Kidney glomerular epithelial cell (primary cell): ENCODE measurements at places on chromosomes 7 and 10.

- DNase-seq, result no peak
These were observed 80.2 kb downstream of the ALOX5 start for GRCh38 chr10:45454262-45454661.

- peak; percentile 21 for DNase-seq
These were observed 594 bp downstream of the ZNF503 start for GRCh38 chr10:75400771-75401568.

GRCh38 chr10:85317827-85318226, 989.4 kb downstream of the CCSER2 start:
- DNase-seq, result no peak

- no peak for DNase-seq
These were observed 61.3 kb downstream of the YKT6 start for GRCh38 chr7:44262031-44262430.

DNA sequence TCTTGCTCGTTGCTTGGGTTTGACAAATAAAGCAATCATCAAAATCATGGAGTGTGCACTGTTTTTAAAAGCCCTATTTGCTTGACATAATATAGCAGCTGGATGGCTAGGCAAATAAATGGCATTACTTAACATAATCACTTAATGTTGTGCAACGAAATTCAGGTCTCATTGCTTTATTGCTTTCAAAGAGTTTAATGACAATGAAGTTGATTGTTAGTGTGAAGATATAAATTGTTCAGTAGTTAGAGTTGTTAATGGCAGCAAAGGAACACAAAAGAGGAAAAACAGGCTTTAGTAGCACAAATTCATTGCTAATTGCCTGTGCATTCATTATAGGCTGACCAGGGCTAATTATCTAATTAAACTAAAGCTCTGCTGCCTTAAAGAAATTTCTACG, 7.6 kb upstream of the ADO start:
- no peak for DNase-seq

DNA sequence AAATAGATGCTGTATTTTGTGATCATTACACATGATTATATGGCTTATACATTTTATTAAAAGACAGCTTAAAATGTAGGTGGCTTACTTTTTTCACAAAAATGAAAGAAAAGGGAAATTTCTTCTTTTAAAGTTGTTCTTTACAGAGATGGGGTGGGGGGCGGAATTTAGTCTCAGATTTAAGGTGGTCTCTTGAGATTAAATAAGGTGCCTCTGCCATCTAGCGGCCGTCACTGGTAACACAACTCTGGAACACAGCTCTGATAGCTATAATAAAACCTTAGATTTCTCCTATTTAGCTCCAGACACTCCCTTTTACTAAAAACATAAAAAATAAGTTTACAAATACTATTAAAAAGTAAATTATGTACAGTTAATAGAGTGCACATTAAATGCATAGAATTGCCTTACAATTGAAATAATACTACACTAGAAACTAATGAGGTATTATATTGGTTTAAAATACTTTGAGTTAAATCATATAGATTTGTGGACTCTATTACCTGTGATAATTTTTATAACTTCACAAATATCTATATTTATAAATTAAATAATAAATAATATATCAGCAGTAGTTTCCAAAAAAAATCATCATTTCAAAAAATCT, 210.9 kb downstream of the DGKB start:
- peak; percentile 51 for DNase-seq

GRCh38 chr10:47067949-47068940, 157.0 kb downstream of the PTPN20 start:
- DNase-seq, result no peak

GRCh38 chr7:106421181-106421762, 136.5 kb upstream of the NAMPT start:
- peak; percentile 95 for DNase-seq

GRCh38 chr10:2949948-2950354, 117.4 kb upstream of the PFKP start:
- peak; percentile 16 for DNase-seq

DNA sequence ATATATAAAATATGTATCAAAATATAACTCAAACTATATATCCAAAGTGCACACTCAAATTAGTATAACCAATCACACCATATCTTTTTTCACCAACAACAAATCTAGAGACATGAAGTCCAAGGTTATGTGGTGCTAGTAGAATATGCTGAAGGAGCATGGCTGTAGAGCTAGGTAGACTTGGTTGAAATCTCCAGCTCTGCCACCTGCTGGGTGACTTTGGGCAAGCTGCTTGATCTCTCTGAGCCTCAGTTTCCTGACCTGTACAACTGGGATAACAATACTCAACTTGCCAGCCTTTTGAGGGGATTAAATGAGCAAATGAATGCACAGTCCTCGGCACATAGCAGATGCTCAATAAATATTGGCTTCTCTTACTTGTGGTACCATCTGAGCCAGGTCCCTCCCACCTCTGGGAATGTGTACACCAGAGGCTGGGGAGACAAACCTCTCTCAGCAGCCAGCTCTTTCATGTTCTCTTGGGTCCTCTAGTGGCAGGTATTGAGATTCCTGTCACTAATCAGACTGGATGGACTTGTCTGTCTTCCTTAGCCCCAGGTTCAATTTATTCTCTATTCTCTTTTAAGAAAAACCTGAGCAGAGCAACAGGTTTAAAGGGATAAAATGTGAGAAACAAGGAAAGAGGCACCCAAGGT, 94.3 kb upstream of the PDE1C start:
- DNase-seq, result peak; percentile 67

DNA sequence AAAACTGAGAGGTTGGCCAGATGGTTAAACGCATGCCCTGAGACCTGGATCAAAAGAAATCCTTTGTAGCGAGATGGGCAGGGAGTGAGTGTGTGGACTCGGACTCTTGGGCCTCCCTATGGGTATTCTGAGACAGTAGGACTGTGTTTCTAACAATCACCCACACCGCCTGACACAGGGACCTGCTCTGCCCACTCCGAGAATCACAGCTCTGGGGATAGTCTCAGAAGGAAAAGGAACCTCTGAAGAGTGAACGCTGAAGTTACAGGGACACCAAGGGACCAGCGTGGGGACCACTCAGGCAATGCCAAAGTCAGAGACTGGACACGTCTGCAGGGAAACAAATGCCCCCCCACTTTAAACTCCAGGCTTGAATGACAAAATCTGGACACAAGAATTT, 242.1 kb upstream of the TCERG1L start:
- DNase-seq, result no peak

GRCh38 chr10:131431533-131431932, 120.0 kb upstream of the TCERG1L start:
- no peak for DNase-seq

GRCh38 chr10:75350791-75351190, 50.8 kb downstream of the ZNF503 start:
- DNase-seq, result peak; percentile 74

GRCh38 chr7:24241206-24241605, 42.8 kb upstream of the NPY start:
- DNase-seq, result no peak

DNA sequence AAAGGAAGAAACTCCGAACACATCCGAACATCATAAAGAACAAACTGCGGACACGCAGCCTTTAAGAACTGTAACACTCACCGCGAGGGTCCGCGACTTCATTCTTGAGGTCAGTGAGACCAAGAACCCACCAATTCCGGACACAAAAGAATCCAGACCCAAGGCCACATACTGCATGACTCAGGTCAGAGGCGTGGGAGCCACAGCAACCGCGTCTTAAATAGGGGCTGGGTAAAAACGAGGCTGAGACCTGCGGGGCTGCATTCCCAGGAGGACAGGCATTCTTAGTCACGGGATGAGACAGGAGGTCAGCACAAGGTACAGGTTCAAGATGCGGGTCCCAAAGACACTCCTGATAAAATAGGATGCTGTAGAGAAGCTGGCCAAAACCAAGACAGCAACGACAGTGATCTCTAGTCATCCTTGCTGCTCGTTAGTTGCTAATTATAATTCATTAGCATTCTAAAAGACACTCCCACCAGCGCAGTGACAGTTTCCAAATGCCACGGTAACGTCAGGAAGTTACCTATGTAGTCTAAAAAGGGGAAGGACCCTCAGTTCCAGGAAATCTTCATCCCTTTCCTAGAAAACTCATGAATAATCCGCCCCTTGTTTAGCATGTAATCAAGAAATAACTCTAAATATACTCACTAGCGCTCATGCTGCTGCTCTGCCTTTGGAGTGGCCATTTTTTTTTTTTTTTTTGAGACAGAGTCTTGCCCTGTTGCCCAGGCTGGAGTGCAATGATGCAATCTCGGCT, 19.3 kb downstream of the AP5Z1 start:
- DNase-seq, result no peak

- no peak for DNase-seq
These were observed 435.7 kb upstream of the PFKP start for GRCh38 chr10:2631557-2632205.

DNA sequence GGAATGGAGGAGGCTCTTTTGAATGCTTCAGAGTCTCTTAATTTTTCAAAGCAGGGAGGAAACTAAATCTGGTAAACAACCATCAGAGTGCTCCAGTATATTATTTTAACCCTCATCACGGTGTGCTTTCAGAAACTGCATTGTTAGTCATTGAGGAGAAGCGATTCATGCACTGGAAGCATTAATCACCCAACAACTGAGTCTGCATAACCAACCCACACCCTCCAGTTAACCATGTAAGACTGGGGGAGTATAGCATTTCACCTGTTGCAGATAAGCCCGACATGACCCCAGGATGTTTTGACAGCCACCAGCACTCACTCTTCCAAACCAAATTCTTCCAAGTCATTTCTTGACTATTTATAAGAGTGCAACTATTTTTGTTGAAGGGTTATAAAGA, 257.6 kb downstream of the GATA3 start:
- peak; percentile 76 for DNase-seq

DNA sequence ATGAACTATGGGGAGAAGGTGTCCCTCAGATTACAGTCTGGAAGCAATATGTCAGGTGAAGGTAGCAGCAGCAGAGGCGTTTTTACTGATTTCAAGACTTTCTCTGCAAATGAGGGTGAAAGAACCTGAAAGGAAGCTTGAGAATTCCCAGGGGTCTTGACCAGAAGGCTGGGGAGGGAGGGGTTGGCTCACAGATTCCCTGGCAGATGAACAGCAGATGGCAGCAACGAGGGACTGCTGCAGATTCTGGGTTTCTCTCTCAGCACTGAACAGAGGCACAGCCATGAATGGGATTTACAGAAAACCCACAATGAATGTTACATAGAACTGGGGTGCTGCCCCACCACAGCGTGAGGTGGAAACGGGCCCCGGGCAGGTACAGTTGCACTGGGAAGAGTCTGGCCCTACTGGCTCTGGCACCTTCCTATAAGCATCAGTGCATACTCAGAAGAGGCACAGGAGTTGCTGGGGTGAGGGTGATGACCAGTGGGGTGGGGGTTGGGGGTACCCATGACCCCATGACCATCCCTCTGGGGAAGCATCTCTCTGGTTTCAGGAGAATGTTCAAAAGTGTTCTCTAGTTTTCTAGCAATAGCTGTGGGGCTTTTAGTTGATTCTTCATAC, 317.8 kb downstream of the SH2D4B start:
- DNase-seq, result no peak

GRCh38 chr10:3542185-3542611, 242.8 kb downstream of the KLF6 start:
- DNase-seq, result peak; percentile 23

- no peak for DNase-seq
These were observed 15.9 kb upstream of the PON3 start for GRCh38 chr7:95412075-95412474.

DNA sequence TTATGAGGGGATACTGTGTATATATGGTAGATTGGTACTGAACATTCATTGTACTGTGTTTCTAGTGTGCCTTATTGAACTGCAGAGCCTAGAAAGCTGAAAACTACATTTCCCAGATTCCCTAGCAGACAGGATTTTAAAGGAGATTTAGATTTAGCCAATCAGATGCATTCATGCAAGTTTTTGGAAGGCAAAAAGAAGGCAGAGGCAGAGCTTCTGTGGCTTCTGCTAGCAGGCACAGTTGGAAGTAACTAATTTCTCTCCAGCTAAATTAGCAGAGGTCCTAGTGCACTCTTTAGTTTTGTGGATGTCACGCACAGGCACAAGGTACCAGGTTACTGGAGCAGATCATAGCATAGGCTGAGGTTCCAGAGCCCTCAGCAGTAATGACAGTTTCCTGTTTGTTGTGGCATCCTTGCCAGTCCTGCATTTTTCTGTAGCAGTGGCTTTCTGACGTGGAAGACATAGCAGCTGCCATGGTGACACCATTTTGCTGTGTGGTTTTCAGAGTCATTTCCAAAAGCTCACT, 83.7 kb upstream of the CCDC71L start:
- no peak for DNase-seq

GRCh38 chr10:127408733-127409132, 140.4 kb upstream of the NPS start:
- DNase-seq, result no peak

- no peak for DNase-seq
These were observed 25.4 kb upstream of the GPAM start for GRCh38 chr10:112208997-112209396.

DNA sequence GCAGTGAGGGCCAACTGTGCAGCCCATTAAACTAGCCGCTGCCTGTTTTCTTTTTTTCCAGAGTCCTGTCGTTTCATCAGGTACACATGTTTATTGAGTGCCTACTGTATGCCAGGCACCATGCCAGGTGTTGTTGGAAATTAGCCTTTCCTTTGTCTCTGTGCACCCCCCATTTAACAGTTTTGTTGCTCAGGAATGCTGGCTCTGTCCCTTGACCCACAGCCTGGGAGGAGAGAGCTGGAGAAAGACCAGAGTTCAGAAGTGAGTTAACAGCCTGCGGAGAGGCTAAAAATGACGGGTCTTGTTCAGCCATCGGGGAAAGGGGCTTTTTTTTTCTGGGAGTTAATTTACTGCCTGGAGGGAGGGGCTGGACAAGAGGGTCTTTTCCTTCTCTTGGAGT, 1.3 kb downstream of the LRMDA start:
- DNase-seq, result no peak
